Activated CD8-positive, alpha-beta memory T cell treated with anti-CD3 and anti-CD28 coated beads for 1 hour (primary cell): ENCODE measurements at places on chromosomes 11 and 22.

DNA sequence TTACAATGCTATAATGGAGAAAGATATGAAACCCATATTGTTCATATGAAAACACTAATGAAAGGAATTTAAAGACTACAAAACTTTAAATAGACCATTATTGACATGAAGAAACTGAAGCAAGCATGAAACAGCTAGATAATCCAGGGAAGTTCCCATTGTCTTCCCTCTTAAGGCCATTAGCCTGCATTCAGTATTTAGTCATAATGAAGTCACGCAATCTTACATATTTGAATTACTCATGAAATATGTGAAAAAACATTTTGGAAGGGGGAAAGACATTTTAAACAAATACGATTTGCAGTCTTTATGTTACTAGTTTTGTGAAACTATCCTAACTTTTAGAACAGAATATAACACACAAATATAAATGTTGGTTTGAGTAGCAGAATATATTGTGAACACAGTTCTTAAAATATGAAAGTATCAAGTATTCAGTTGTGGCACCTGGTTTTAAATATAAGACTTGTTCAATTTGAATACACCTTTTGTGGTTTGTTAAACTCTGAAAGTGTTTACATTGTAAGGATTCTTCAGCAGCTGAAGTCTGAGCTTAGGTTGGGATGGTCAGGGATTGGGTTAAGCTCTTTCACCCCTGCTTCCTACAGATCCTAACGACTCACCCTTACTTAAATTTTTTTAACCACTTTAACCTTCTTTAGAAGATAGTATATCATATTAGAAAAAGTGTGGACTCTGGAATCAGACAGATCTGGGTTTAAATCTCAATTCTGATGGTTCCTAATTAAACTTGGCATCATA lies 500.3 kb upstream of the TENM4 start:
- DNase-seq: no peak

DNA sequence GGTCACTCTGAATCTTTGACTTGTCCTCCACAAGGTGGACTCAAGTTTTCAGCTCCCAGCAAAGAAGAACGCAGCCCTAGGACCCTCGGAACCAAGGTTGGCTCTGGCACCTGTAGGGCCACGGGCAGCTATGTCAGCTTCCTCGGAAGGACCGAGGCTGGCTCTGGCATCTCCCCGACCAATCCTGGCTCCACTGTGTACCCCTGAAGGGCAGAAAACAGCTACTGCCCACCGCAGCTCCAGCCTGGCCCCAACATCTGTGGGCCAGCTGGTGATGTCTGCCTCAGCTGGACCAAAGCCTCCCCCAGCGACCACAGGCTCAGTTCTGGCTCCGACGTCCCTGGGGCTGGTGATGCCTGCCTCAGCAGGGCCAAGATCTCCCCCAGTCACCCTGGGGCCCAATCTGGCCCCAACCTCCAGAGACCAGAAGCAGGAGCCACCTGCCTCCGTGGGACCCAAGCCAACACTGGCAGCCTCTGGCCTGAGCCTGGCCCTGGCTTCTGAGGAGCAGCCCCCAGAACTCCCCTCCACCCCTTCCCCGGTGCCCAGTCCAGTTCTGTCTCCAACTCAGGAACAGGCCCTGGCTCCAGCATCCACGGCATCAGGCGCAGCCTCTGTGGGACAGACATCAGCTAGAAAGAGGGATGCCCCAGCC lies 2.2 kb downstream of the INPP5J start:
- DNase-seq: no peak

GRCh38 chr11:38191101-38191500 lies 1593.1 kb upstream of the RAG2 start:
- DNase-seq: no peak

DNA sequence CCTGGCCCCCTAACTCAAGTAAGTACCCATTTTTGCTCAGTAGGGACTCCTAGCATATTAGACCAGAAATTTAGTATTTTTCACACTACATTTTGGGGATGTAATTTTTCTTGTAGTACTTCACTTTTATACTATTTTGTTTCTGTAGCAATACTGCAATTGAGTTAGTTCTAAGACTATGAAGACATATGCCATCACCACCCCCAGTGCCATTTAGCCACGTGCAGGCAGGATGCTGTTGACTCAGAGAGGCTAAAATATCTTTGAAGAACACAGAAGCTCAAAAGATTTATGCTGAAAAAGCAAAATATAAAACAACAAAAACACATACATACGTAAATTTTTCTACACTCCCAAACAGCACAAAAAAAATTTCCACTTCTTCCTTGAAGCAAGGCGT lies 29.1 kb upstream of the DLAT start:
- no peak for DNase-seq

GRCh38 chr11:83692675-83693074 lies 406.5 kb upstream of the CCDC90B start:
- DNase-seq: no peak

- no peak for DNase-seq
Measured at GRCh38 chr11:74322667-74323066, 11.2 kb upstream of the P4HA3 start.

- DNase-seq: no peak
Measured at GRCh38 chr11:2940147-2940920, 11.1 kb upstream of the PHLDA2 start.

DNA sequence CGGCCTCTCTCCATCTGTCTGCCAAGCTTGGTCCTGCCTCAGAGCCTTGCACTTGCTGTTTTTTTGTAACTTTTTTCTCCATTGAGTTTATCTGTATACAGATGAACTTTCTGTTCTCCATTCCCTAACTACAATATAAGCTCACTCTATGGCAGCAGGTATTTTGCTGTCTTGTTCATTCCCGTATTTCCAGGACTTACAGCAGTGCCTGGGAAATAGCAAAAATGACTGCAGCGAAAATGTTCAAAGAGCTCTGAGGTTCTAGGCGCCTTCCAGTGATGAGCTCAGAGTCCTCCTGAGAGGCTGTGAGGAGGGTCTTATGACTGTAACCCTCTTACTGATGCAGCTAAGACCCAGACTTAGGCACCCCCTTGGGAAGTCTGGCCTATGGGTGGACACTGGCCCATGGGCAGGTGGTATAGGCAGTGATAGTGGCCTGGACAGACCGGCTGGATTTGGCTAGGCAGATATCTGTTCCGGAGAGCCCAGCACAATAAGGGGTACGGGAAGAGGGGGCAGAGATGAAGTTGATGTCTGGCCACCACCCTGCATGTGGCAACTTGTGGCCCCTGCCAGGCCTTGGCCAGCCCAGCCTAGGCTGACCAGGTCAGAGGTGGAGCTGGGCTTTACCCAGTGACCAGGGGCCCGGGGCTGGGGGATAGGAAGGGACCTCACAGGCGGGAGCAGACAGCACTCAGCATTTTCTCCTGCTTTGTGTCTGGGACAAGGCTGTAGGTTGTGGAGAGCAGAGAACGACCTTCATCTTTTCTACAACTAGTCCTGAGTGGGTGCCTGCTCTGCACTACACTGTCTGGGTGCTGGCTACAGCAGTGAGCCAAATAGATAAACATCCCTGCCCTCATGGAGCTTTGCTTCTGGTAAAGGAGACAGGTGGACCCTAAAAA lies 4.6 kb downstream of the ATF4 start:
- DNase-seq: no peak

- no peak for DNase-seq
Measured at GRCh38 chr11:19592842-19593241, 119.8 kb upstream of the NAV2 start.

DNA sequence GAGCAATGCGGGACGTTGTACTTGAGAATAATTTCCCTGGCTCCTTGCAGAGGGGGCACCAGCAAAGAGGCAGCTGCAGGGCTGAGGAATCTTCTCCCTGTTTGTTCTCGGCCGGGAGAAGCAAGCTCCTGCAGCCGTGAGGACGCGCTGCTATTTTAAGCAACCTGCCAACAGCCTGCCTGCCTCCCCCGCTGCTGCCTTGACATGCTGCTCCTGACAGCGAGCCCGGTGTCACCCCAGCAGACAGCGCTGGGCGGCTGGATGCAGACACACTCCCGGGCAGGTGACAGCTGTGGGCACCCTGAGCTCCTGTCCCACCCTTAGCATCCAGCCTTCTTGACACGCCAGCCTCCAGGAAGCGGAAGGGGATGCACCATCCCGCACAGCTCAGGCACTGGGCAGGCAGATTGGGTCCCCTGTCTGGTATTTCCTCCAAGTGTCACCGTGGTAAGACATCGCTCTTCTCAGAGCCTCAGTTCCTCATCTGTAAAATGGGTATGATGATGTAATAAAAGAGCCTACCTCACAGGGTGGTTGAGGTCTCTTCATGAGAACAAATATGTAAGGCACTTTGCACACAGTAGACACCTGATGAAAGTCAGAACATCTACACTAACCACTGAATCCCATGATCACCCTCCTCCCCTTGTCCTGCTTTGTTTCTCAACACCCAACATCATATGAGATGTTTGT lies 530.6 kb downstream of the MN1 start:
- DNase-seq: no peak

- no peak for DNase-seq
Measured at GRCh38 chr11:95138448-95138847, 48.8 kb downstream of the ENDOD1 start.

- DNase-seq: no peak
Measured at GRCh38 chr11:121487191-121487590, 34.4 kb upstream of the SORL1-AS1 start.

DNA sequence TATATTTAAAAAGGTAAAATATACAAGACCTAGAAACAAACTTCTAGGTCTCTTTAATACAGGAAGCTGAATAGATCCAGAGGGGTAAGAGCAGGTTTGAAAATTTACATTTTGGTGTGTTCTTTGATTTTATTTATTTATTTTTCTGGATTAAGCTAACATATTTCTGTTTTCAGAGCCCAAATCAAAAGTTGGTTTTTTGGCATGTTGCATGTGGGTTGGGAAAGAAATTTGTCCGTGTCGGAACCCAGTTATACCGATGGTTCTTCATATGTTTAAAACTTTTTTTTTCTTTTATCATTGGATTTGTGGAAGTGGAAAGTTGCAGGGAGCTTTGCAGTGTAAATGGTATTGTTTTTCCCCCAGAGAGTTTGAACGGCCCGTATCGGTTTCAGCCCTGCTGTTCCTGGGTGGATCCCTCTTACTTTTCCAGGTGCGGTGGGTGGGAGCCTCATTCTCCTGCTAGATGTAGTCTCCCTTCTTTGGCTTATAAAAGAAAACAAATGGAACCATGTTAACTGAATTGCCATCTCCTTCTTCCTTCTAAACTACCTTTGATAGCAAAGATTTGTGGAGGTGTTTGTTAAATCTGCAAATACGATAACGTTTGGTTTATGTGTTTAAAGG lies 746 bp downstream of the CTNND1 start:
- no peak for DNase-seq
